ENCODE measurements at places on chromosomes 7 and 10. TPM values are rescaled to one million over a fixed set of nuclear protein-coding genes. Genes with fewer than 3 reads are reported as not detected.

GRCh38 chr7:77388055-77388641, 28.0 kb downstream of the GSAP start:
- ATAC-seq, result no peak

- no peak for ATAC-seq
These were observed 69.2 kb downstream of the DNAJC1 start for GRCh38 chr10:21934307-21934706.

Gene CDHR1
- 0.11 TPM for total RNA-seq

DNA sequence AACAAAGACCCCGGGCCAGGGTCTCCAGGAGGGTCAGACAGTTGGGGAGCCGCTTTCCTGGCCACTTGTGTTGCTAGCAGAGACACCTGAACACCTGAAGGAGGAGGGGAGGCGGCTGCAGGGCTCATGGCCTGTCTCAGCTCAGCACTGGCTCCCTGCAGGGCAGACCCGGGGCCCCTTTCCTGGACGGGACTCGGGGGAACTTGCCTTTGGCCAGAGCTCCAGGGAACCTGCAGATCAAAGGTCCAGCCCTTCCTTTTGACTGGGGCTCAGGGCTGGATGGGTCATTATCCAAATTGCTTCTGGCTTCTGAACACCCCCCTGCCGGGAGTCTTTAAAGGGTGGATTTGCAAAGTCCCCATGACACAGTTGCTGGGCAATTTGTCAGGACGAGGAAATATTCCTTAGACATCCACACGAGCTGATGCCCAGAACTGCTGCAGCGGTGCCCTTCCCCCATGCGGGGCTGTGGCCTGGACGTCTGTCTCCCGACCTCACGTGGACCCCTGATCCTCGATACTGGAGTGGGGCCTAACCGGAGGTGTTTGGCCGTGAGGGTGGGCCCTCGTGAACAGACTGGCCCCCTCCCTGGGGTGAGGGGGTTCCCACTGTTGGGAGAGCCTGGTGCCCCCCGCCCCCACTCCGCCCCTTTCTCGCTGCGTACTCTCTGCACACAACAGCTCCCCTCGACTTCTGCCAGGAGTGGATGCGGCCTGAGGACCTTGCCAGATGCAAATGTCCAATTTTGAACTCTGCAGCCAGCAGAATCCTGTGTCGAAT, 194.3 kb downstream of the ELFN1 start:
- no peak for ATAC-seq

Gene DYNC1I1
- total RNA-seq, result not detected

- no peak for ATAC-seq
These were observed 46.7 kb upstream of the DLG5 start for GRCh38 chr10:77973276-77973675.

DNA sequence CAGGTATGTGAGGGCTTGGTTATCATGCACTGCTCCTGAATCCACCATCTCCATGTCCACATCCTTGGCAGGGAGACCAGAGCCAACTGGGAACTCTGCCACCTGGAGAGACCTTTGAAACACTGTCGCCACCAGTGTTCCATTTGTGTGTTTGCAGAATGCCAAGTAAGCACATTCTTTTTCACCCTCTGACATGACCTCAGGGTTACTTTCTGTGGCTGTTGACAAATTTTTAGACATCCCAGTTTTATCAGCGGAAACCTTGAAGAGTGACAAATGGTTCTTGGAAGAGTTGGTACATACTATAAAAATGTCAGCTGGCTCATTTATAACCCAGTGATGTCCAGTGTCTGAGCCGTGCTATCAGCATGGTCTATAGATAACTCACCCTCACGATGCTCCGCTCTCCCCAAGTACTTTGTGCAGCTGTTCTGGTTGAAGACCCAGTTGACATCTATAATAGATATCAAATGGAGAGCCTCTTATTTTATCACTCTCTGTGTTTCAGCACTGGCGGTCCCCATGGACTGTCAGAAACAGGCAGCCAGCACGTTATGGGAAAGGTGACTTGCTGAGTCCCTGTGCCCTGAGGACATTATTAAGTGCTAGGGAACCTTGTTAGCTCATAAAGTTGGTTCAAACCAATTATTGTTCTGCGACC, 563.1 kb upstream of the GALNT17 start:
- no peak for ATAC-seq

GRCh38 chr10:5814110-5815107, 1.2 kb upstream of the GDI2 start:
- ATAC-seq, result no peak

GRCh38 chr10:92914478-92915325, 66.4 kb downstream of the EXOC6 start:
- peak; percentile 74 for ATAC-seq

DNA sequence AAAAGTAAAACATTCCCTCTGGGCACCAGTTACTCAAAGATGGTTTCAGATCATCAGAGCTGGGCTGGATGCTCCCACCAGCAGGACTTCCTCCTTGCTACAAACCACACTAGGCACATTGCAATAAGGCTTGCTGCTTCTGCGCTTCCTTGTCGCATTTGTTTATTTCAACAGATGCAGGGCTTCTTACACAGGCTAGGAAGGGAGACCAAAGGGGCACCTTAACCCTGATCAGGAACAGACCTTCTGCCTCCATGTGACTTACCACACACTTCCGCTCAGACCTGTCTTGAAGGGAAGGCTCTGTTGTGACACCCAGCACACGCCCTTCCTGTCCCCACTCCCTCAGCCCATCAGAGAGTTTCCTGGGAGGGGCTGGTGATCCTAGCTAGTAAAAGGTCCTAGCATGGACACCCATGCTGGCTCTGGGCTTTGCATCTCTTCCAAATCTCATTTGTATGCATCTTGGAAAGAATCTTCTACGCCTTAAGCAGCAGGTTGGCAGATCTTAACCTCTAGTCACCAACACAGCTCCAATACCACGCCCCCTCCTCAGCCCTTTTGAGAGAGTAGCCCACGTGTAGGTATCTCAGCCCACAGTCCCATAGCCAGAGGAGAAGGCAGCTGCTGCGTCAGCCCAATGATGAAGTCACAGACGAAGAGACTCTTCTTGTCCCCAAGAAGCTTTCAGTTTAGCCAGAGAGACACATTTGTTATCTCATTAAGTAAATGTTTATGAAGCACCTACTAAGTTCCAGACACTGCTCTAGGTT, 47.1 kb upstream of the SVIL start:
- peak; percentile 96 for ATAC-seq

DNA sequence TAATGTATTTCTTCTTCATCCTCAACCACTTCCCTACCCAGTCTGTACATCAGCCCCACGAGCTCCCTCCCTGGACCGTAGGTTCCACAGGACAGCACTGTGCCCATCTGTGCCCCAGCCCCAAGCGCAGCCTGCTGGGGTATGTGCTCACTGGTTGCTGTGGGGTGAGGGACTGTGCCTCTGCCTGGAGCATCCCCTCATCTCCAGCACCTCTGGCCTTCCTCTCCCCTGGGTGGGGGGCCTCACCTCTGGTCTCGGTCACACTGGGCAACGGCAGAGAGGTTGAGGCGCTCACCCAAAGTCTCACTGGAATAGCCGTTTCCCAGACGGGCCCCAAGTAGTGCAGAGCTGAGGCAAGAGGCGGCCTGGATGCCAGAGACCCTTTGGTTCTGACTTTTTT, 1.5 kb upstream of the PRKAR1B start:
- no peak for ATAC-seq

Gene PAPOLB
- total RNA-seq, result not detected

DNA sequence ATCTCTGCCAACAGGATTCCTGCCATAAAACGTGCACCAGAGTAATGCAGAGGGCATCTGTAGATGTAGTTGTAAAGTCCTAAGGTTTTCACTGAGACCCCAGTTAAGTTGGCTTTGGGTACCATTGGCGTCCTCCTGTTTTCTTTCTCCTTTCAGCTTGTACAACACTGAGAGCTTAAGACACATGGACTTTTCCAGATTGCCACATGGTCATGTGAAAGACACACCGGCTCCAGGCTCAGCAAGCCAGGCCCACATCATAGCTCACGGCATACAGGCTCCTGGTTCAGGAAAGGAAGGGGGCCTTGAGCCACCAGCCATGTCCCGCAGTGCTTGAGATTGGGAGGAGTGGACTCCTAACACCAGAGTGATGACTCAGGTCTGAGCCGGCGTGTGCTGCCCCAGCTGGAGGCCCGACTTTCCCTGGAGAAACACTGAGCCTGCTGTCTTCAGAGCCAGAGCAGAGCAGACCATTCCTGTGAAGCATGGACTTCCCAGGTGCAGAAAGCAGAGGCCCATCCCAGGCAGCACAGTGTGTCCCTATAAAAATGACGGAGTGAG, 252.7 kb downstream of the PRPF18 start:
- no peak for ATAC-seq

Gene MEST
- total RNA-seq, result 0.99 TPM

DNA sequence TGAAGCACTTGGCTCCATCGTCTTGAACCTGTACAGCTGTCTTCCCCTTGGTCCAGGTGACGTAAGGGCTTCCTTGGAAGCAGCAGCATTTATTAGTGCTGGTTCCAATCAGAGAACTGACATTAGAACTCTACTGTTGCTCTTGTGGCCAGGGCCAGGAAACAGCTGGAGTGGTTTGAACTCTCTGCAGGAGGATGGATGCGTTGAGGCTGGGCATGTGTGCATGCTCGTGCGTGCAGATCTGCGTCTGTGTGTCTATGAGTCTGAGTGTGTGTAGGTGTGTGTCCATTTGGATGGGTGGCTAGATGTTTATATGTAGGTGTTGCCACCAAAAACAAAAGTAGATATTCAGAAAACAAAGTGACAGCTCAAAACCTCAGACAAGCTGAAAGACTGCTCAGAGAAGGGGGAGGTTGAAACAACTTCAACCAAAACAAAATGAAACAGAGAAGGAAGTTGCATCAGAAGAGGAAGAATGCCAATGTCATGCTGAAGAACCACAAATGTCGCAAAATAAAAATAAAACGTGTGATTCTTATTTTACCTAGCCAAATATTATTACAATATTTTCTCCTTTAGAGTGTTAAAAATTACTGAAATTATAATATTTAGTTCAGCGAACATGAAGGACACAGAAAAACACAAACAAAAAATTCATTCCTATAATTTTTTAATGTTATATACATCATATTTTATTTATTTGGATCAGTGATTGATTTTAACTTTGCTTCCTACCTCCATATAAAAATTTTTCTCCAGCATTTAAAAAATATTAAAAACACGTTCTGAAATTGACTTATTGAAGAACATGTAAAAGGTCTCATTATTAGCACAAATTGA, 96.1 kb upstream of the MKLN1 start:
- peak; percentile 87 for ATAC-seq

GRCh38 chr10:133157662-133158436, 2.2 kb upstream of the KNDC1 start:
- no peak for ATAC-seq

DNA sequence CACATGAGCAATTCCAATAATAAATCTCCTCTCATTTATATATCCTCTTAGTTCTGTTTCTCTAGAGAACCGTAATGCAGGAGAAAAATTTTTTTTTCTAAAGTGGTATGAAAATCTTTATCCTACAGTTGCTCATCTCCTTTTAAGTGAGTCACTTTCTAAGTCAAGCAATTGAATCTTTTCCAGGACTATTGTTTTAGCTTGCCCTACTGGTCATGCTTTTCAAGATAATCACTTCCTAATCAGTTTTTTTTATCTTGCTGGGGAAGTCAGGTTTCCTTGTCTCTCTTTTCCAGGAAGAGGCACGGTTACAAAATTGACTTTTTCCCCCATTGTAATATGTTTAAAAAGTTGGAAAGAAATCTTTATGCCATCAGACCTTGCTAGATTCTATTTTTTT, 44.0 kb downstream of the INPP5F start:
- ATAC-seq, result no peak

- ATAC-seq, result peak; percentile 38
These were observed 426 bp downstream of the SYPL1 start for GRCh38 chr7:106111655-106112117.

- no peak for ATAC-seq
These were observed 75.4 kb upstream of the POM121L12 start for GRCh38 chr7:52959878-52960660.

DNA sequence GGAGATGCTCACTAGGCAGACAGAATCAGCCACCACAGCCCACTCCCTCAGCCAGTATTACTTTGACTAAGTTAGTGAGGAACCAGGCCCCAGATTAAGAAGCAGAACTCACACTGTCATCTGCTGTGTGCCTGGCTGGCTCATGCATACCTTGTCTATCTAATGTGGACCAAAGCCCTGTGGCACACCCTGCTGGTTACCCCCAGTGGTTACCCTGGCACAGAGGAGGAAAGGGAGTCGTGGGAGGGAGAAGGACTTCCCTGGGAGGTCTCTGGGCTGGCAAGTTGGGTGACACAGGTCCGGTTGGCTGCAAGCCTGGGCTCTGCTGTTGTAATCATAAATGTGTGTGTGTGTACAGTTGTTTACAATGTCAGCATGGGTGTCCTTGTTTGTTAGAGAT, 7.5 kb upstream of the SH2D4B start:
- peak; percentile 91 for ATAC-seq

Gene PDZD7
- total RNA-seq, result 0.48 TPM

Gene PDE1C
- not detected for total RNA-seq

GRCh38 chr10:70872291-70872690, 16.1 kb downstream of the PCBD1 start:
- no peak for ATAC-seq

Gene PCGF6
- total RNA-seq, result 14.2 TPM

All from activated T-helper 17 cell treated with anti-CD3 and anti-CD28 coated beads, Interleukin-2, amount 50 U/mL, for 72 hours (primary cell).